Fibroblast of lung (primary cell): ENCODE measurements at places on chromosomes 4 and X.

- DNase-seq = no peak
Measured at GRCh38 chrX:105803891-105804290, 18.4 kb upstream of the NRK start.

GRCh38 chrX:41449131-41449530, 2.0 kb downstream of the NYX start:
- DNase-seq = no peak

DNA sequence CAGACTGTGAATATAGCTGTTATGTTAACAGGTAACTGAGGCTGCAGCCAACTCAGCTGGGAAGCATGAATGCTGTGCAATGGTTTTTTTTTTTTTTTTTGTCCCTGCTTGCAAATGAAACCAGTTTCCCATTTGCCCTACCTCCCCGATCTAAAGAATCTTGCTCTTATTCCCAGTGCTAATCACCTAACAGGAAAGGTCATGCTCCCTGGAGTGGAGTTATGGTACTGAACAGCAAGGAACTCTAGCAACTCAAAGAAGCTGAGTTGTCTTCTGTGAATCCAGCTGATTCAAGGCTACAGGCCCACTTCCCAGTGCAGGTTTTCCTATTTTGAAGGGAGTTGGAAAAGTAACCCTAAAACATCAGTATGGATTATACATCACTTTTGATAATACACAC, 52.1 kb downstream of the HTR2C start:
- DNase-seq = no peak

- DNase-seq = no peak
Measured at GRCh38 chrX:155188786-155189185, 27.5 kb upstream of the VBP1 start.

DNA sequence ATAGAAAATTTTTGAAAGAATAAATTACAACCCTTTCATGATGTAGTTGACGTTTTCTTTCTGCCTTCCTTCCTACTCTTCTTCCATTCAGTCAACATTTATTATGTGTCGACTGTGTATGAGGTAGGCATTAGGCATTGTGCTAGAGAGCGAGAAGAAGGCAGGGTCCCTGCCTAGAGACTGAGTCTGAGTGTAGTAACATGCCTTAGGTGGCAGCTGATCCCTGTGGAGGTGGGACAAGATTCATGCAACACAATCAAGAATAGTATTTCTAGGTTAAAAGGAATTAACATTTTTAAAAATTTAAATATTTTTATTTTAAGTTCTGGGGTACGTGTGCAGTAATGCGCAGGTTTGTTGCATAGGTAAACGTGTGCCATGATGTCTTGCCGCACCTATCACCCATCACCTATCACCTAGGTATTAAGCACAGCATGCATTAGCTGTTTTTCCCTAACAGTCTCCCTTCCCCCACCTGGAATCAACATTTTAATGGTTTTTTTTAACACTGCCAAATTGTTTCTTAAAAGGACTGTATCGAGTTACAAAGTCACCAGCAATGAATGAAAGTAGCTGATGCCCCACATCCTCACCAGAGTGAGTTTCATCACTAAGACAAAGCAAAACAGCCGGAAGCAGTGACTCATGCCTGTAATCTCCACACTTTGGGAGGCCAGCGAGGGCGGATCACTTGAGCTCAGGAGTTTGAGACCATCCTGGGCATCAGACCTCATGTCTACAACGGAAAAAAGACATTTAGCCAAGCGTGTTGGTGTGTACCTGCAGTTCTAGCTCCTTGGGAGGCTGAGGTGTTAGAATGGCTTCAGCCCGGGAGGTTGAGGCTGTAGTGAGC, 84.0 kb downstream of the WWC2 start:
- DNase-seq = peak; percentile 94

DNA sequence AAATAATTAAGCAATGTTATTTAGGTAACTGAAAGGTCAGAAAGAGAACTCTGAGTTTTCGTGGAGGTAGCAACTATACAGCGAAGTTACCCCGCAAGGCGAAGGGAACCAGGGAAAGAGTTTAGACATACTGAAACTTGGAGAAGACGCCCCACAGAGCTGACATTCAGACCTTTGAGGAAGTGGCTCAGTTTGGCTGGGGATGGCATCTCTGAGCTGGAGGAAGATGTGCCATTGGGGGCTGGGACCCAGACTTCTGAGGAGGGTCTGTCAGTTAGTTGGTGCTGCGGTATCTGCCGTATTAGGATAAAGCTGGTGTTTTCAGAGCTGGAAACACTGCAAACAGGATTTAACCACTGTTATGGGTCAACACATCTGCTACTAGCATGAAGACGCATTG, 156.6 kb downstream of the ANKRD50 start:
- DNase-seq = no peak

DNA sequence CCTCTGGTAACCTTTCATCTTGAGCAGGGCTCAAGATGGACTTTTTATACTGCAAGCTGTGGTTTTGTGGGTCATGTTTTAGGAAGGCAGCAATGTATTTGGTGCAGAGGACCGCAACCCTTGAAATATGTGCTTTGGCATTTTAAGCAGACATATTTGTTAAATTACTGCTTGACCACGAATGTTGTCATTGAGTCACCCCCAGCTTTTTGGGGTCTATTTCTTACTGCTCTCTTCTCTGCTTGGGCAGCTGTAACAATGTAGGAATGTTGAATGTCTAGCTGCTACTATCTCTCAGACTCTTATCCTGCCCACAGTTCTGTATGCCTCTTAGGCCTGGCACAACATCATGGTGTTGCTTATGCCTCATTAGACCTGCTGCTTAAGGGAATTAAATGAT, 6.0 kb downstream of the RBPJ start:
- DNase-seq = peak; percentile 87

- DNase-seq = no peak
Measured at GRCh38 chr4:154456240-154456639, 35.4 kb downstream of the DCHS2 start.

DNA sequence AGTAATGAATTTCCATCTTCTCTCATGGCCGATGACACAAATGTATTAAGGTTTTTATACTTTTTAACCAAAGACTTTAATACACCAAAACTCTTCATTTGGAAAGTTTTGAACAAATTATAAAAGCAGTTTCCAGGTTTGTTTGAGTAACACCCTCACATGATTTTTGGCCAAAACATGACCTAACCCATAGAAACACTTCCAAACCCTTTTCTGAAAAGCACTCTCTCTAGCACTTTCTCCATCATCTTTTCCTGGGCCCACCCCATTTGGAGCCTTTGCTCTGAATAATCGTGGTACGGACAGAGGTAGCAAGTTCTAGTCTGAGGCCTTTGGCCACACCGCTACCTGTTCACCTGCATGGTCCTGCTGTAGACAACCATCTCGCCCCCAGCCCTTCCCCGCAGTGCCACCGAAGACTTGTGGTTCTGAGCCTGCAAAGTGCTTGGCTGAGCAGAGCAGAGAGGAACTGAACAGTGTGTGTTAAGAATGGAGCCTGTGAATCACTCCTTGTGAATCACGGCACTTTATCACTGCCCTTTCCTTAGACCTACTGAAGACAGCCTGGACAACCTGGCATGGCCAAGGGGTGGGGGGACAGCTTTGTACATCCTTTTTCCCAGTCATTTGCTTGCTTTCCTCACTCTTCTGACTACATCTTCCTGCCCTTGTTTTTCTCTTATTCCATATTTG, 181.8 kb downstream of the PTTG2 start:
- peak; percentile 61 for DNase-seq

DNA sequence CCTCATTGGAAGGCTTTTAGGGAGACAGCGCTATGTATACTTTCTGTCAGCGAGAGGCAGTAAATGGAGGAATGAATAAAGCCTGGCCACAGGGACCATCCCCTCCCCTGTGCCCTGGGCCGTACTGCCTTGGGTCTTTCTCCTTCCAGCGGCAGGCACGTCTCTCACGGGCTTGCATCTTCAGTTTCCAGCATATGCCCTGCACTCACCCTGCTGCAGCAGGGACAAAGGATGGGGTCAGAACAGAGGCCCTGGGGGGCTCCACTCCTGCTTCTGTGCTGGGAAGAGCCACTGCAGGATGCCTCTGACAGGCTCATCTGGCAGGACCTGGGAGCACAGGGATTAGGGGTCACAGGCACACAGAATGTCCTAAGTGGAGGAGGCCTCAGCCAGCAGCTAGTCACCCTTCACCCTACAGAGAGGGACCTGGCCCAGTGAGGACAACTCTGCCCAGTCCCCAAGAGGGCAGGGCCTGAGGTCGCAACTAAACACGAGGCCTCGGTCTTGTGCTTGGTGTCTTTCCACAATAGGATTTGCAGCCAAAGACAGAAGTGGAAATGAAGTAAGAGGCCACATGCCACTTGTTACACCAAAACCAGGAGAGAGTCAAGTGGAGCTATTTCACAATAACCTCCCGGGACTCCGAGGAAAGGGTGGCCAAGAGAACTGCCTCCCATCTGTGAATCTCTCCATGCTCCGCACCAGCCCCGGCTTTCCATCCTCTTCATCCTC, 150.8 kb downstream of the AFAP1 start:
- no peak for DNase-seq

DNA sequence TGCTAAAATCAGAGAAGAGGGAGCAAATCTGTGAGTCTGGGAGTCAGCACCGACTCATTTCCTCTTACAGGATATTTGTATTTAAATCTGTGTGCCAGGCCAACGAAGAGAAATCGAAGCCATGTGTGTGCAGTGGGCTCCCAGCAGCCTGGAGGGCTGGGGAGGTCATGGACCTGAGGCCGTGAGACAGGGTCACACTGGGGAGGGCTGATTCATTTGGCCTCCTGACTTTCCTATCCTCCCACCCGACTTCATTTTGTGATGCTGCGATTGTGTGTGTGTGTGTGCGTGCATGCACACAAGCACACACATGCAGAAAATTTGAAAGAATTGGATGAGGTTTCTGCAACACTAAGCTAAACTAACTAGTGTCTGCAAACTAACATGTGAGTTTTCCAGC, 48.7 kb upstream of the STX18 start:
- peak; percentile 28 for DNase-seq

- no peak for DNase-seq
Measured at GRCh38 chrX:10381193-10381592, 224.4 kb downstream of the CLCN4 start.

DNA sequence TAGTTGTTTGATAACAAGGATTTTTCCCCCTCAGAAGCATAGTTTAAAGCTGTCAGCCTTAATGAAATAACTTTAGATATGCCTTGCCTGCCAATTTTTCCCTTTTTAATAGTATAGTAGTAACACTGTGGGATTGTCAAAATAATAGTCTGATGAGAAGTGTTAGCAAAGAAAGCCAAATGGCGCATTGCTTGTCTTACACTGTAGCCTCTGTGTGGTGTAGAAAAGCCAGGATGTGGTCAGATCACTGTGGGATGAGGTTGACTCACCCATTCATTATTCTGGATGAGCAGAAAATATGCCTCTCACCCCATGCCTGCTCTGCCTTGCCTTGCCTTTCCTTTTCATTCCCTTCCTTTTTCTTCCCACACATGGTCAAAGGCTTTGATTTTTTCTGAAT, 257.8 kb upstream of the NRK start:
- DNase-seq = peak; percentile 90

DNA sequence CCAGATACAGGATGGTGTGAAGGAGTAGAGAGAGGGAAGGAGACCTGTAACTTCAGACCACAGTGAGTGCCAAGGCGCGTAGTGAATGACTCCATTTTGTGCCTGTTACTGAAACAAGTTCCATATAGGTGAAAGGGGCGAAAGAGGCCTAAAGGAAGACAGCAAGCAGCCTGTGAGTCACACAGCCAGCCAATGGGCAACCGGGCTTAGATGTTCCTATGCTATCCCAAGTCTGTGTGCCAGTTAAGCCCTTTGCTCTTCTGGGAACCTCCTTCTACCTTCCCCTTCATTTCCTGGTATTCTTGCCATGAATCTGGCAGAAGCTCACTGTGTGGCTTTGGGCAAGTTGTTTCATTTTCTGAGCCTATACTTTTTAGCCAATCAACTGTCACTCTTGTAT, 161.8 kb upstream of the LDB2 start:
- no peak for DNase-seq

- DNase-seq = no peak
Measured at GRCh38 chr4:189504220-189504619, 436.5 kb upstream of the FRG1 start.

- no peak for DNase-seq
Measured at GRCh38 chrX:129802863-129803262, 23.1 kb downstream of the SASH3 start.

DNA sequence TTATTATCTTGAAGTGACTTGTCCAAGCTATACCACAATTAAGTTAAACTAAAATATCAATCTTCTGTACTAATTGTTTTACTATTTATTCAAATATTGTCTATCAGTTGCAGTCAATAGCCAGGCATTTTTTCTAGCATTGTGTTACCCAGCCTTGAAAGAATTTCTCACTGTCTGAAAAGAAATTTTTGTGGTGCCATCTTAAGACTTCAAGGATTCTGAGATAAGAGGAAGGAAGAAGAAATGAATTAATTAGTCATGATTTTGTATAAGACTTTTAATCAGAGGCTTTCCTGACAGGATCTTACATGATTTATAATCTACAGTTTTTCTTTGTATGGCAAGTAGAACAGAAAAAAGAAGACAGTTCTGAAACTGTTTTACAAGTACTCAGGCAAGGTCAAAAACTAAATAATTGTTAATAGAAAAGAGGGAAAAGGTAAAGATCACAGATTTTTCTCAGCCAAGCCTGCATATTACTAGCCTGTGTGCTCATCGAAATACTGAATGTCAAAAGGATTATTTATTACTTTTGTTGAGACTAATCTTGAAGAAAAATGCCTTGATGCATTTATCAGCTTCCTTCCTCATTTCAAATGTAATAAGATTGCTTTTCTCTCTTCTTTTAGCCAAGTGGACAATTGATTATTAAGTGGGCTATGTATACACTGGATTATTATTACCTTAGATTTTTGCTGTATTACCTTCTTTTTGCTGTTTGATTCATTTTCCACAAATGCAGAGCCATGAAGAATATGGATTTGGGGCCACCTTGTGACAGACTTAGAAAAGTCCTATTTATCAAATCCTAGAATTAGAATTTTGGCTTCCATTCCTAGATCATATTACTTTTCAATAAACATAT, 53.8 kb downstream of the CXCL1 start:
- peak; percentile 45 for DNase-seq

DNA sequence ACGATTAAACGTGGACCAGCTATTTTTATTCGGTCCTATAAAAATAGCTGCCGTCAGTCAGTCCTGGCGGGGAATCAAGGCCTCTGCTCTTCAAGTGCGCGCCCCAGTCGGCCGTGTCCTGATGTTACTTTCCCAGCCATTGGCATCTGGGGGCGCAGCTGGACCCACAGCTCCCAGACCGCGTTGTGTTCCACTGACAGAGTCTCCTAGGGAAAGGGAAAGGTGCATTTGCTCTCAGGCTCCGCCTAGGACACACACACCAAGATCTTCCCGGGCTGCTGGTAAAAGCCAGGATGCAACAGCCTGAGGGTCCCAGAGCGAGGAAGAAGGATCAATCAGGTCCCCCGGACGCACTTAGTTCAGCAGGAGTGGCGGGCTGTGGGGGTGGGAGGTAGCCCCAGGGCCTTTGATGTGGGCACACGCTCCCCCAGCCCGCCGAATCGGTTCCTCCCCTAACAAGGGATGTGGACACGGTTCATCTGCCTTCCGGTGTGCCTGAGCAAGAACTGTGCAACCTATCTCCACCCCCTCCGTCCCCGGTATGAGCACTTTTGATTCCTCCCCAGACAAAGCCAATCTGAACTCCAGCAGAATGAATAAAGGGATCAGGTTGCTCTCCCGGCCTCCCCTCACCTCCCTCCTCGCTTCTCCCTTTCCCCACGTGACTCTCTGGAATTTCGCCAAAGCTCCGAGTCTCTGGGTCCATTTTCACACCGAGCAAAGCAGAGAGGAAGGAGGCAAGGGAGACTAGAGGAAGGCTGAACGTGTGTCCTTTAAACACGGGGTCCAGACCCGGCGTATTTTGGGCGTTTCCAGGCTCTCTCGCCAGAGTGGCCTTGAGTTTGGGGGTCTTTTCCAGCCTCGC, 626 bp upstream of the FRAS1 start:
- peak; percentile 75 for DNase-seq

GRCh38 chrX:84724576-84724975, 222.3 kb upstream of the HDX start:
- no peak for DNase-seq
